ENCODE measurements at places on chromosomes 4 and X. TPM values are rescaled to one million over a fixed set of nuclear protein-coding genes. Genes with fewer than 3 reads are reported as not detected.

- no peaks in the 10 kb centered on the region for H3K27me3 ChIP-seq
- H3K4me3 ChIP-seq: no peak overlapping the region
Measured at GRCh38 chr4:71827826-71828225, 43.9 kb upstream of the GC start.

DNA sequence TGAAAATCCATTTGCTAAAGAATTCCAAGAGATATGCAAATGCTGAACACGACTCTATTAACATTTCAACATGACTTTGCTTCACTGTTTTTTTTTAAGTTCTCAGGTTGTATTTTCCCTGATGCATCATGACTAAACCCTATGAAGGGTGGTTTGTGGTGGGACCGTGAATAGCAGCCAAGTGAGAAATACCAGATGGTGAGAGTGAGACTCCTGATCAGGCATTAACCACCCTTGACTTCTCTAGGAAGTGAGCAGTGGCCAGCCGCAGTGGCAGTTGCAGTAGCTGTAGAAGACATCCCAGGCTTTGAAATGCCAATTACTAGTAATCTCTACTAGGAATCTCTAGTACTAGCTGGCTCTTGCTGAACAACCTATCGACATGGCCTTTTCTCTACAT is 383.4 kb downstream of the FAM133A start:
- peaks cover 9% of the 10 kb centered on the region for H3K4me1 ChIP-seq
- no peaks in the 10 kb centered on the region for H3K27me3 ChIP-seq
- H3K4me3 ChIP-seq: no peak overlapping the region
- no peak for DNase-seq
- no peaks in the 10 kb centered on the region for H3K36me3 ChIP-seq
- no peak overlapping the region for H3K27ac ChIP-seq

- H3K27ac ChIP-seq: peak overlapping the region; percentile 65
- no peak for DNase-seq
- no peak overlapping the region for H3K4me3 ChIP-seq
Measured at GRCh38 chr4:184413261-184414046, 60.9 kb downstream of the IRF2 start.

GRCh38 chr4:81839347-81840042 is 367.8 kb upstream of the RASGEF1B start:
- no peak overlapping the region for H3K27ac ChIP-seq
- no peaks in the 10 kb centered on the region for H3K36me3 ChIP-seq
- no peak overlapping the region for H3K4me3 ChIP-seq
- no peaks in the 10 kb centered on the region for H3K27me3 ChIP-seq
- DNase-seq: no peak

DNA sequence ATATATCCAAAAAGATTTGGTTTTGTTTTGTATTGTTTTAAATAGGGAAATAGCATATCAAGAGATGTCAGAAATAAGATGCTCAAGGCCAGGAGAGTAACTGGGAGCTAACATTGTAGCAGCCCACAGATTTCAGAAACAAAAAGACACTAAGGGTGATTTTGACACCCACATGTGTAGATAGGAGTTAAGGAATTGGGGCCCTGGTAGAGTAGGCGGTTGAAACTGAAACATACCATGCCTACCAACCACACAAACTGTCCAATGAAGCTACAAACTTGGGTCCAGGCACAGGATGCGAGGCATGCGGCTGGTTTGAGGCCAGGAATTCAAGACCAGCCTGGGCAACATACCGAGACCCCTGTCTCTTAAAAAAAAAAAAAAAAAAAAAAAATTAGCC is 6.3 kb upstream of the HSPA4L start:
- no peaks in the 10 kb centered on the region for H3K36me3 ChIP-seq
- H3K4me1 ChIP-seq: peaks cover 21% of the 10 kb centered on the region
- H3K4me3 ChIP-seq: no peak overlapping the region
- no peak overlapping the region for H3K27ac ChIP-seq

DNA sequence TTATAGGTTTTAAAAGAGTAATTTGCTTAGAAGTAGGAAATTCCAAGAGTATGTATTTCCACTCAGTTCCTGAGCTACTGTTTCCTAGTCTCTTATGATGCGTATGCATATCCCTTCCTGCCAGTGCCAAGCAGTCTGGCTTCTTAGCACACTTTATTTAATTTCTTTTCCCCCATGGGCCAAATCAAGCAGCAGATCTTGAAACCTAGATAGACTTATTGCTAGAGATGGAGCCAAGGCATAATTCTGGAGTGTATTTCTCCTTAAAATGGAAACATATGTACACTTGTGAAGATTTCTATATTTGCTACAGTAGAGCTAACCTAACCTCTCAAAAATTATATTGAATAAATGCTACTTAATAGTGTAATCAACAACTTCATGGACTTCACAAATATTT is 2337.6 kb downstream of the PCDH7 start:
- no peaks in the 10 kb centered on the region for H3K36me3 ChIP-seq
- no peaks in the 10 kb centered on the region for H3K4me1 ChIP-seq
- no peak overlapping the region for H3K27ac ChIP-seq
- H3K4me3 ChIP-seq: no peak overlapping the region
- DNase-seq: no peak

The TLR2 gene
- total RNA-seq: 4.8 TPM

The IL21 gene
- not detected for total RNA-seq

The RBM46 gene
- total RNA-seq: 0.62 TPM

The TMPRSS11D gene
- not detected for total RNA-seq

The PNCK gene
- total RNA-seq: 5.4 TPM

The ZNF732 gene
- 2.2 TPM for total RNA-seq

All from progenitor cell of endocrine pancreas (in vitro differentiated cells).